ENCODE measurements at places on chromosomes 2 and 18.
A peak's percentile ranks its signal among the peaks of the same experiment; 100 is the strongest.

- DNase-seq = no peak
Measured at GRCh38 chr18:55385770-55386169, 202.2 kb downstream of the TCF4 start.

GRCh38 chr2:220999356-220999755 lies 572.7 kb downstream of the EPHA4 start:
- no peak for DNase-seq

DNA sequence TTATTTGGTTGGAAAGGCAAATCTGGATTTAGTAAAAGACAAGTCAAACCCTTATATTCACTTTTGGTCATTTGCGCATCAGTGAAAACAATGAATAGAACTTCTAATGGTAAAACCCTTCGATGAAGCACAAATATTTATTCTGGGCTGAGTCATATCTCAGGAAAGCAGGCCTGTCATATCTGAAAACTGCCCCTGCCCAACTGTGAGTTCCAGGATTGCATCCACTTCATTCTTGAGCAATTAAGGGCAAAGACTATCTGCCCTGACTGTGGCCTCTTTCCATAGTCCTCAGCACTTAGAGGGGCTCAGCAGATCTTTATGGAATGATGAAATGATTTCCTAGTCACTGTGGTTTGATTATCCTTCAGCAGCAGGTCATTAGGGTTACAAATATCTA lies 795.2 kb upstream of the ID2 start:
- DNase-seq = no peak

DNA sequence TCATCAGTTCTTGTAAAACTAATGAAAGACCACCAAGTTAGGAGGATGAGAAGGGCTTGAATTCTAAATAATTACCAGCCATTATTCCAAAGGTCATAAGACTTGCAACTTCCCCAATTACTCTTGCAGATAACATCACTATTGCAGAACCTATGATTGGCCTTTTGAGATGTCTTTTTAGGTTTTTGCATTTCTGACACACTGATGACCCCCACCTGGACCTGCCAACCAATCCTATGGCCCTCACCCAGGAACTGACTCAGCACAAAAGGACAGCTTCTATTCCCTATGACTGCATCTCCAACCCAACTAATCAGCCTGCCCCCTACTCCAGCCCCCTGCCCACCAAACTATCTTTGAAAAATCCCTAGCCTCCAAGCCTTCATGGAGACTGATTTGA lies 111.5 kb upstream of the COPS8 start:
- no peak for DNase-seq

DNA sequence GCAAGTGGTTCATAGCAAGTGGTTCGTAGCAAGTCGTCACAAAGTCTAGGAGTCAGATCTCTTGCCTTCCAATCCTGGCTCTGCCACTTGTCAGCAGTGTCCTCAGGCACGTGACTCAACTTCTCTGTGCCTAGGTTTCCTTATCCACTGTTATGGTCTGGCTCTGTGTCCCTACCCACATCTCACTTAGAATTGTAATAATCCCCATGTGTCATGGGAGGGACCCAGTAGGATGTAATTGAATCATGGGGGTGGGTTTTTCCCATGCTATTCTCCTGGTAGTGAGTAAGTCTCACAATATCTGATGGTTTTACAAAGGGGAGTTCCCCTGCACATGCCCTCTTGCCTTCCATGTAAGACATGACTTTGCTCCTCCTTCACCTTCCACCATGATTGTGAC lies 51.8 kb upstream of the AP1S3 start:
- no peak for DNase-seq

- no peak for DNase-seq
Measured at GRCh38 chr2:157466764-157467163, 22.9 kb upstream of the CYTIP start.

- DNase-seq = no peak
Measured at GRCh38 chr2:176212276-176212675, 23.8 kb downstream of the HOXD1 start.

GRCh38 chr18:8081267-8081666 lies 514.2 kb downstream of the PTPRM start:
- DNase-seq = no peak

GRCh38 chr2:221444106-221444505 lies 128.0 kb downstream of the EPHA4 start:
- no peak for DNase-seq

DNA sequence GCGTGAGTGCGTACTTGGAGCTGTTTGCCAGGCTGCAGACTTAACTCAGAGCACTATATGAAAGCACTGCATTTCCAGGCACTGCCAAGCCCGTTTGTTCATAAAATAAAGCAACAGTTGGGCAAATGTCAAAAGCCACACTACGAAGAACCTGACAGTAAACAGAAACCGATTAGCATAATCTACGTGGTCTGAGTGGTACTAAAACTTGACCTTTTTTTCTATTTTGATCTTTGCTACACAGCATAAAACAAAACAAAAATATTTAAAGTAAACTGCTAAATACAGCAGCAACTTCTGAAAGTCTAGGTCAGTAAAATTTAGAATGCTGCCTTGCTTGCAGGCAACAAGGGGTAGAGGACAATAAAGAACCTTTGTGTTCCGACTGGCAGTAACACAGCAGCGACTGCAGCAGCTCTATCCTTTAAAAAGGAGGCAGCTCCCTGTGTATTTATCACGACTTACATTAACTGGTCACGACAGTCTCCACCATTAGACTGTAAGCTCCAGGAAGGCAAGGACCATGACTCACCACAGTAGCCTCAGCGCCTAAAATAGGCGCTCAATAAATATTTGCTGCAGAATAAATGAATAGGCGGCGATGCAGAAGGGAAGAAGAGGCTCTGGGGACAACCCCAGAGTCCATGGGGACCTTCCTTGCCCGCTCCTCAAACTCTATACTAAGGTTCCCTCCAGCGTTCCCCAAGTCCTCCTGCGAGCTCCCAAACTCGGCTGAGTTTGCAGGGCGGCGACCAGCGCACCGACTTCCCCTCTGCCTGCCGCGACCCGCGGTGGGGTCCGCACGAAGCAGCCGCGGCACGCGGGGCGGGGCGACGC lies 902 bp downstream of the SS18 start:
- no peak for DNase-seq

- DNase-seq = peak; percentile 38
Measured at GRCh38 chr2:65576861-65577601, 144.6 kb upstream of the SPRED2 start.

- DNase-seq = no peak
Measured at GRCh38 chr2:201008296-201008829, 44.9 kb upstream of the ORC2 start.

DNA sequence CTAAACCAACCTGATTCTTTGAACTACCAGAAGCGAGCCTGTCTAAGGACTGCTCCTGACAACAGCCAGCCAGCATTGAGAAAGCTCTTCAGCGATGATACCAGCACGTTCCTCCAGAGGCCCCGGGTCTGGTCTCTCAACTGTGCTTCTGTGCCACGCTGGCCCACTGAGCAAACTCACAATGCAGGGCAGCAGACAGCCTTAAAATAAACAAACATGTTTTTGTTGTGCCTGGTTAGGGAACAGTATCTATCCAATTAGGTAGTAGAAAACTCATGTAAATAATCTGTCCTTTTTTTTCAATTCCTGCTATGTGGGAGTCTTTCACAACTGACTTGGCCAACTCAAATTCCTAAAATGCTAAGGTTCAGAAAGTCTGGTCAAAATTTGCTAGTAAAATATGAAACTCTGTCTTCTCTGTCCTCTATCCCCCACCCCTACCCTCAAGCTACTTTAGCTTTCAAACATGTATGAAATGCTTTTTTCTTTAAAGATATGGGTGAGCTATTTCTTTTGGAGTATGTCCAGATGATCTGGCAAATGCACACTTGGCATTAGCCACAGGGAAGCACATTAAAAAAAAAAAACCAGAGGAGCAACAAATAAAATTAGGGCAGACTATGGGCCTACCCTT lies 21.4 kb upstream of the EML4 start:
- DNase-seq = no peak

- no peak for DNase-seq
Measured at GRCh38 chr18:62186499-62186773, 420 bp downstream of the PIGN start.

- no peak for DNase-seq
Measured at GRCh38 chr2:158912765-158913164, 55.7 kb upstream of the TANC1 start.

GRCh38 chr2:200615247-200615646 lies 29.4 kb downstream of the AOX1 start:
- peak; percentile 26 for DNase-seq
